ENCODE measurements at places on chromosomes 7 and 10.
A peak's percentile ranks its signal among the peaks of the same experiment; 100 is the strongest.

DNA sequence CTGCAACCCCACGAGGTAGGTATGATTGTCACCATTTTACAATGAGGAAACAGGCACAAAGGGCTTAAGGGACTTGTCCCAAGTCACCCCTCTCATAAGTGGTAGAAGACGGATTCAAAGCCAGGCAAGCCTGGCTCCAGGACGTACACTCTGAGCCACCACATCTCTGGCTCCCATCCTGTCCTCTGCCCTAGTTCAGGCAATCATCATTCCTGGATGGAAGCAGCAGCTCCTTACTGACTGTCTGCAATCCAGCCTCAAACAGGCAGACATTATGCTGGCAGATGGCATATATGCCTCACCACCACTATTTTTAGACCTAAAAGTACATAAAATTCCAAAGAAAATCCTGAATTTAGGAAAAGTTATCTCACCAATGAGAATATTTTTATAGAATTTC lies 100.7 kb downstream of the USP6NL start:
- DNase-seq, result peak; percentile 37

GRCh38 chr7:129574487-129574886 lies 37.0 kb upstream of the NRF1 start:
- DNase-seq, result no peak

- DNase-seq, result no peak
Measured at GRCh38 chr7:131404226-131404911, 76.7 kb downstream of the MKLN1 start.

- DNase-seq, result peak; percentile 70
Measured at GRCh38 chr10:23516530-23516929, 77.7 kb downstream of the OTUD1 start.

DNA sequence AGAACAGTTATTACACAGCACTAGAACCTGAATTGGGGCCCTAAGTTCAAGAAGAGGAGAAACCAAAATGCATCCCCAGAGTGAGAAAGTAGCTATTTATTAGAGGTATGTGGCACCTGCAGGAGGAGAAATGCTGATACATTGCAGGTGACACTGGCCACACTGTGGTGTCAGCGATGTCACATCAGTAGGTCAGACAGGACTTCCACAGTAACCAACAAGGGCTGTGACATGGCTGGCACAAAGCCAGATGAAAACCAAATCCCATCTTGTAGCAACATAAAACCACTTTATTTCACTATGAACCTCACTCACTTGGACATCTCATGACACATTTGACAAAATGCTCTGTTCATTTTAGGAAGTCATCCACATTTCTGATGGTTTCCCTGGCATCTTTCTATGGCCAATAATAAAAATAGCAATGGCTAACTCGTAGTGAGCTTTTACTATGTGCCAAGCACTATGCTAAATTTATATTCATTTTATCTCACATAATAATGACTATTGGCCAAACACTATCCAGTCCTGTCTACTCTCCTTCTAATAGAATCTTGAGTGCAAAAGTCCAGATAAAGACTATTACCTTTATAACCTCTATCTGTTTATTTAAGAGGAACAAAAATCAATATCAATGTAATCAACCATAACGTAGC lies 154.2 kb downstream of the TSPAN12 start:
- DNase-seq, result no peak

All from Ammon's horn (tissue), 1 donor.